ENCODE measurements at places on chromosomes 6 and 20.

- DNase-seq = no peak
Observed at GRCh38 chr6:157774153-157775135, 48.6 kb upstream of the SNX9 start.

DNA sequence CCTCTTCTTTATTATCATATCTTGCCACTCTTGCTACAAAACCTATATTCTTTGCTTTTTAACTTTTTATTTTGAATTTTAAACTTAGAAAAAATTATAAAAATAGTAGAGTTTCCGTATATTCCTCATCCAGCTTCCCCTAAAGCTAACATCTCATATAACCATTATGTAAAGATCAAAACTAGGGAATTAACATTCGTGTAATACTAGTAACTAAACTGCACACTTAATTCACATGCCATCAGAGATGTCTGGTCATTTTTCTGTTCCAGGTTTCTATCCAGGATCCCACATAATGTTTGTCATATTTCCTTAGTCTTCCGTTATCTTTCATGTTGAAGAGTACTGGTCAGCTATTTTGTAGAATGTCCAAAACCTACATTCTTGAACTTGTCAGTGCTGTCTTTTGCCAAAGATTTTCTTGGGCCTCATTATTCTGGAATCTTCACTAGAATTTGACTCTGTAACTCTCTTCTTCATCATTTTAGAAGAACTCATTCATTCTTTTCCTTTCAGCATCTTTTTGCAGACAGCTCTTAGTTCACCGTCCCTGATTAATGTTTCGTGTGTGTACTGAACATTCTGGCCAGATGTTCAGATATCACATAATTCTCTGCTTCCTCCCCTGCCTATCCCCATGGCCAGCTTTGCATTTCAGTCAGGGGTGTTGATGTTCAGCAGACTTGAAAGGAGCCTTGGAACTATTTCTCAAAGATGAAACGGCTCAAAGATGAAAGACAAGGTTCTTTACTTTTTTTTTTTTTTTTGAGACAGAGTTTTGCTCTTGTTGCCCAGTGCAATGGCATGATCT lies 9.4 kb downstream of the CTNNBL1 start:
- no peak for DNase-seq

- no peak for DNase-seq
Observed at GRCh38 chr20:41984031-41984430, 365.9 kb upstream of the CHD6 start.

GRCh38 chr20:62674370-62674769 lies 32.1 kb downstream of the SLCO4A1 start:
- no peak for DNase-seq

DNA sequence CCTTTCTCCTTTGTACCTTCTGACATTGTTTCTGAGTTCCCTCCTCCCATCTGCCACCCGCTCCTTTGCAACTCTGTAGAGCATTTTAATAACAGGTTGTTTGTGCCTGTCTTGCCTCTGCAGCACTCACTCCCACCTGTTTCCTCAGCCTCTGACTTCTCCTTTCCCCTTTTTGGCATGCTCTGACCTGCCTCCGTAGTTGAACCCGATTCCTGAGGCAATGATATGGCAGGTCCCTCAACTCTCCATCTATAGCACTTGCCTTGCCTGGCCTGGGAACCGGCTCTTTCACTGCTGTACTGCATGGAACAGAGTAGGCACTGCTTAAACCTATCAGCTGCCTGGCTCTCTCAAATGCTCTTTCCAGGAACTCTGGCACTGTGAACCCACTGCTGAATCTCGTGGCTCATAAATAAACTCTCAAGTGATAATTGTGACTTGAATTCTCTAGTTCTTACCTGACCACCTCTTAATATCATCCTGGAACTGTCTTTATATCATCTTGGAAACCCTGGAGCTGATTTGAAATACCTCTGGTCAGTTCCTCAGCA lies 50.3 kb downstream of the UTRN start:
- no peak for DNase-seq

GRCh38 chr6:73078908-73079610 lies 146.2 kb downstream of the KHDC1L start:
- DNase-seq = no peak

DNA sequence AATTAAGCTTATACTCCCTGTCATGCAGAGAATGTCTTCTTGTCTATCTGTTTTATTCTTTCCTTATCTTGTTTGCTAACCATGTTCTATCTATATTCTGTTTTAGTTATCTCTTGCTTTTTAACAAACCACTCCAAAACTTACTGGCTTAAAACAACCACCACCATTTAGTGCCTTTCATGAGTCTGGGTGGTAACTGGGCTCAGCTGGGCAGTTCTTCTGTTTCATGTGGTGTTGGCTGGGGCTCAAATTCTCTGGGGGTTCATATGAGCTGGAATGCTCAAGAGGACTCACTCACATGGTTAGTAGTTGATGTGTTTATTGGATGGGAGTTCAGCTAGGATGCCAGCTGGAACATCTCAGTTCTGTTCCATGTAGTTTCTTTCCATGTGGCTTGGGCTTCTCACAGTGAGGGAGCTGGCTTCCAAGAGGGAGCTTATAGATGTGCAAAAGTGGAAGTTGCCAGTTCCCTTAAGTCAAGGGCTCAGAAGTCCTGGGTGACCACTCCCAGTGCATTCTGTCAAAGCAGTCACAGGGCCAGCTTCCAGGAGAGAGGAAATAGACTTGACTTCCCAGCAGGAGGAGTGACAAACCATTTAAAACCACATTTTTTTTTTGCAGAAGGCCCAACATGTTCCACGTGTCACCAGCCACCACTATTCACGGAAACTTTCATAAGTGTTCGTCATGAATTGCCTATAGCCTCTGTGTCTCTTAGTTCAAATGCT lies 70.4 kb downstream of the PLCB4 start:
- DNase-seq = no peak

- DNase-seq = no peak
Observed at GRCh38 chr6:137904822-137905617, 38.0 kb downstream of the TNFAIP3 start.

DNA sequence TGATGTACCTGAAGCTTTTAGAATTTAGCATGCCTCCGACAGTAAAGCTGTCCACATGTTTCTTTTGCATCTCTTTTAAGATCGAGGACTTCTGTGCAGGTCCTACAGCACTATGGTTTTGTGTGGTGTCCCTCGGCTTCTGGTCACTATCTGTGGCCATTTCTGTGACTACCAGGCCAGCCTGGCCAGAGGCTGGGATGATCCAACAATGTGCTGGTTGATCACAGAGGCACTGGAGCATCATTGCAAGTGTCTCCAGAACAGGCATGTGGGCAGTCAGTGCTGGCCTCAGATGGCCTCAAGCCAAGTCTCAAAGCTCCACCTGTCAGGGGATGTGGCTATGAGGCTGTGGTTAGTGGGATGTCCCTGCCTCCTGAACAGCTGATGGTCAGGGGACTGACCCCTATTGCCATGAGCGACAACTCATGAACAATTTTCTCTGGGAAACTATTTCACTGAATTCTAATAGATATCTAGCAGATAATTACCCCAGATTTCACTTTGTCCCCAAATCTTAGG lies 136.6 kb downstream of the SYNDIG1 start:
- DNase-seq = no peak

DNA sequence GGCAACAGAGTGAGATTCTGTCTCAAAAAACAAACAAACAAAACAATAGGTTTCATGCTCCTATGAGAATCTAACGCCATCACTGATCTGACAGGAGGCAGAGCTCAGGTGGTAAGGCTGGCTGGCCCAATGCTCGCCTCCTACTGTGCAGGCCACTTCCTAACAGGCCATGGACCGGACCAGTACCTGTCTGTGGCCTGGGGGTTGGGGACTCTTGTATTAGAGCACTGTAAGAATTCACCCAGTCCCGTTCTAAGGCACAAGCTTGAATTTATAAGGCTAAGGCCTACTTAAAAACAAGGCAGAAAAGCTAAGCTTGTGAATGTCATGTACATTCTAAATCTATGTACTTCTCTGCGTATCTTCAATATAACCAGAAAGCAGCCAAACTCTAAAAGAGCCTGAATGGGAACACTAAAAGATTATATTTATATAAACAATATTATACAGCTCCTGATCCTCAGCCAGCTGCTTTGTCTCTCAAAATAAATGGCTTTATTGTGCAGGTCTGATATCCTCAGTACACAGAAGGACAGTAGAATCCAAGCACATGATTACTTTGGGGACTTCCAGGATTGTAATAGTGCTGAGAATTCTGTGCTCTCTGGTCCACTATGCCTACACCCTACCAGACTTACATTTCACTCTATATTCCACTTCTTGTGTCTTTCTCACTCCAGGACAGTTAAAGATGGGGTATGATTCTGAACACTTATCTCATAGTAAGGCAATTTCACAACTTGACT lies 64.5 kb upstream of the DST start:
- no peak for DNase-seq

- DNase-seq = no peak
Observed at GRCh38 chr20:62232194-62232593, 6.1 kb upstream of the OSBPL2 start.

- no peak for DNase-seq
Observed at GRCh38 chr6:149211046-149211571, 106.4 kb upstream of the TAB2 start.

GRCh38 chr6:121639021-121639420 lies 203.6 kb downstream of the GJA1 start:
- DNase-seq = no peak

DNA sequence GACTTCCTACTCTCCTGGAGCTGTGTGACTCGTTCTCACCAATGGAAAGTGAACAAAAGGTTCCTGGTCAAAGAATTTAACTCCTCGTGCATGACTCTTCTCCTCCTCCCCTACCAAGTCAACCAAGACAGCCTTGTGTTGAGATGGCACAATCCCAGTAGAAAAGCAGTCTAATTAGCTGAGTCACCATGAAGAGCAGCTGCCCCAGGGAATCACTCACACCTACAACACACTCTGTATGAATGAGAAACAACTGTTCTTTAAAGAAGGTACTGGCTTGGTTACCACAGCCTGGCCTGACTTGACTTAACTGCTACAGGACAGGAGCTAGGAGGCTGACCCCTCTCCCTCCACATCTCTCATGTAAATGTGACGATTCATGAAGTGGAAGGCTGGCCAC lies 2.9 kb upstream of the HLA-DOB start:
- DNase-seq = no peak

GRCh38 chr6:56048601-56049000 lies 173.2 kb upstream of the BMP5 start:
- DNase-seq = no peak

DNA sequence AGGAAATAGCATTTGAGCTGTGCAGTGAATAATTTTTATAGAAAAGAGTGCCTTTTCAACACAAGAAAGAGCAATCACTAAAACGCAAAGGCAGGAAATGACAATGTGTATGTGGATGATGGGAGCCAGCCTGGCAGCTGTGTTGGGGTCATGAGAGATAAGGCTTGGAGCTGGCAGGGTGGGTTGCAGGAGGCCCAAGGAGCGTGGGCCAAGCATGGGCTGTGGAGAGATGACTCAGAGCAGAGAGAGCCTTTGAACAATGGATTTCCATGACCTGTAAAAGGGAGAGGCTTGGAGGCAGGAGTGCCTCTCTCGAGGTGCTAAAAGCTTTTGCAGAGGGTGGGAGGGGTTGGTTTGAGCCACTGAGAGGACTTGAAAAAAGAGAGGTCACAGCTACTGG lies 6.6 kb upstream of the TBC1D7 start:
- DNase-seq = no peak

GRCh38 chr20:49669601-49670189 lies 44.0 kb downstream of the B4GALT5 start:
- no peak for DNase-seq

GRCh38 chr6:161918109-161918531 lies 644.3 kb upstream of the AGPAT4 start:
- no peak for DNase-seq

GRCh38 chr6:150272976-150273315 lies 95.9 kb upstream of the IYD start:
- DNase-seq = no peak

DNA sequence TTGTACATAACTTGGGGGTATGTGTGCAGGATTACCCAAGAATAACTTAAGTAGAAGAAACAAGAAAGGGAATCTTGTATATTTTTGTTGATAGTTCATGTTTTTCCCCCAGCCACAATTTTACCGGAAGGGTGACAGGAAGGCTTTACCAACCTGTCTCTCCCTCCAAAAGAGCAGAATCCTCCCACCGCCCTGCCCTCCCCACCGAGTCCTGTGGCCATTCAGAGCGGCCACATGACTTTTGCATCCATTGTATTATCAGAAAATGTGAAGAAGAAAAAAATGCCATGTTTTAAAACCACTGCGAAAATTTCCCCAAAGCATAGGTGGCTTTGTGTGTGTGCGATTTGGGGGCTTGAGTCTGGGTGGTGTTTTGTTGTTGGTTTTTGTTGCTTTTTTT lies 22.0 kb downstream of the PRDM1 start:
- DNase-seq = no peak

DNA sequence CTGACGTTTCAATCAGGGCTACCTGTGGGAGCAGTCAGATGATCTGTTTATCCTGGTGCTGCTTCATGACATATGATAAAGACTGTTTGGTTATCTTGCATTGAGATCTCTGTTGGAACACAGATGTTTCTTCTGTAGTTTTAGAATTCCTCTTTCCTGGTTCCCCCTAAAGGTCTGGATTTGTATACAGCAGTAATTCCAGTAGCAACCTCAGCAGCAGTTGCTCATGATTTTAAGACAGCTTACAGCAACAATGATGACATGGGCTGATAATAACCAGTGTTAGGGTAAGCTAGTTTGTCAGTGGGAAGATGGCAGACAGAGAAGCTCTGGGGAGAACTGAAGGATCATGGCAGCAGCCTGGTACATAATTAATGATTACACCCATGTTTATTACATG lies 439.4 kb downstream of the PHF3 start:
- no peak for DNase-seq

GRCh38 chr6:20331042-20331441 lies 70.6 kb upstream of the E2F3 start:
- DNase-seq = no peak

DNA sequence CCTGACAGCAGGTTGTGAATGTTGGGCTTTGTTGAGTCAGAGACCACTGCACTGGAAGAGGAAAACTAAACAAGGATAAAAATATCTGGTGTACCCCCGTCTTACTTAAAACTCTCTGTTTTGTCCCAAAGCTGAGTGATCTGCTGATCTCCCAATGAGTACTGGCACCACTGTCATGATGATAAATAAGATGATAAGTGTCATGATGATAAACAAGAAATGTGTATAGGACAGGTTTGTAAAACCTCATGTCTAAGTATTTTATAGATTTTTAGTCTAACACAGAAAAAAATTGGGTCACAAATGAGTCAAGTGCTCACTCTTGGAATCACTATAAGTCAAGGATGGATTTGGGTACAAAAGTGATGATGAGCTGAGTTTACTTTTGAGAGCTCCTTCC lies 8.5 kb upstream of the SIM1 start:
- DNase-seq = no peak

- no peak for DNase-seq
Observed at GRCh38 chr20:10637031-10637559, 36.7 kb downstream of the JAG1 start.

DNA sequence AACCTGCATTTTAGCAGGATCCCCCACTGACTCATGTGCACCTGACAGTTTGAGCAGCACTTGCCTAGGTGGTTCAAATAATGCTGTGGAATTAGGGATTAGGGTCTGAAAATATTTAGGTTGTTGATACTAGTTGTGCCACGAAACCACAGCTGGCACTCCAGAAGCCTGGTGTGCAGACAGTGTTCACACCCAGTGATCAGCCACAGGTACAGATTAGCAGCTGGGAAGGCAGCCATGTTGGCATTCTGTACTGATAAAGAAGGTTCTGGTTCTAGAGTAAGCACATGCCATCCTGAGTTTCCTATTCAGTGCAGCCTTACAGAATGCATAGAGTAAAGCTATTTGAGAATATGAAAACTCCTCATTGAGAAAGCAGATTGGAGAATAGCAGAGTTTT lies 30.1 kb downstream of the TMEM74B start:
- DNase-seq = no peak

Data from NCI-H2081 treated with DMSO at 0.1 percent for 48 hours (cell line).